Activated effector memory CD4-positive, alpha-beta T cell treated with Interleukin-2 at 50 U/mL for 16 hours (primary cell): ENCODE measurements at places on chromosomes 7 and 10.
A peak's percentile ranks its signal among the peaks of the same experiment; 100 is the strongest.

GRCh38 chr7:138691178-138691577 lies 10.0 kb downstream of the SVOPL start:
- DNase-seq: no peak

GRCh38 chr7:22447762-22448161 lies 52.2 kb downstream of the STEAP1B start:
- DNase-seq: no peak

- DNase-seq: no peak
Measured at GRCh38 chr10:18397906-18398305, 253.5 kb downstream of the NSUN6 start.

- DNase-seq: peak; percentile 54
Measured at GRCh38 chr10:3067118-3067858, at the start of gene PFKP. PFKP (plus strand) TSS chr10:3067548; CDS start chr10:3067596, 48 bp downstream.

DNA sequence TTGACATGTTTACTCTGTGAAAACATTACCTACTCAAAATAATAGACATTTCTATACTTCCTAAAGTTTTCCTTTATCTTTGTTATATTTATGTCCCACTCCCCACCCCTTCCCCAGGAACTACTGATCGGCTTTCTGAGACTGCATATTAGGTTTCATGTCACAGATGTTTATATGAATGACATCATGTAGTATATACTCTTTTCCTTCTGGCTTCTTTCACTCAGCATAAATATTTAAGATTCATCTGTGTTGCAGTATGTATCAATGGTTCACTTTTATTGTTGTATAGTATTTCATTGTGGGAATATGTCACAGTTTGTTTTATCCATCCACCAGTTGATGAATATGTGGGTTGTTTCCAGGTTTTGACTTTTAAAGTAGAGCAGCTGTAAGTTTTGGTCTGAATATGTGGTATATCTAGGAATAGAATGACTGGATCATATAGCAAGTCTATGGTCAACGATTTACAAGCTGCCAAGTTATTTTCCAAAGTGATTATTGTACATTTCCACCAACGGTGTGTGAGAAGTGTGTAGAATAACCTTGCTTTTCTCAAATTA lies 73.8 kb upstream of the CAV2 start:
- no peak for DNase-seq

DNA sequence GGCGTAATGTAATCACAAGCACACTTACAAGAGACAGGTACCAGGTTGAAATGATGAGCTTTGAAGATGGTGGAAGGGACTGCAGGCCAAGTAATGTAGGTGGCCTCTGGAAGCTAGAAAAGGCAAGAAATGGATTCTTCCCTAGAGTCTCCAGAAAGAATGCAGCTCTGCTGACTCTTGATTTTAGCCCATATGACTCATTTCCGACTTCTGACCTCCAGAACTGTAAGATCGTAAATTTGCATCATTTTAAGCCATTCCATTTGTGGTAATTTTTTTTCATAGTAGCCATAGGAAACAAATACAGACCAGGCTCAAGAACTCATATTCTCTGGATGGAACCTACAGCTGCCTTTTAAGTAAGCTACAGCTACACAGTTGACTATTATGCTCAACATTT lies 315.5 kb downstream of the MAGI2 start:
- no peak for DNase-seq
